ENCODE measurements at places on chromosomes 1 and 21.

DNA sequence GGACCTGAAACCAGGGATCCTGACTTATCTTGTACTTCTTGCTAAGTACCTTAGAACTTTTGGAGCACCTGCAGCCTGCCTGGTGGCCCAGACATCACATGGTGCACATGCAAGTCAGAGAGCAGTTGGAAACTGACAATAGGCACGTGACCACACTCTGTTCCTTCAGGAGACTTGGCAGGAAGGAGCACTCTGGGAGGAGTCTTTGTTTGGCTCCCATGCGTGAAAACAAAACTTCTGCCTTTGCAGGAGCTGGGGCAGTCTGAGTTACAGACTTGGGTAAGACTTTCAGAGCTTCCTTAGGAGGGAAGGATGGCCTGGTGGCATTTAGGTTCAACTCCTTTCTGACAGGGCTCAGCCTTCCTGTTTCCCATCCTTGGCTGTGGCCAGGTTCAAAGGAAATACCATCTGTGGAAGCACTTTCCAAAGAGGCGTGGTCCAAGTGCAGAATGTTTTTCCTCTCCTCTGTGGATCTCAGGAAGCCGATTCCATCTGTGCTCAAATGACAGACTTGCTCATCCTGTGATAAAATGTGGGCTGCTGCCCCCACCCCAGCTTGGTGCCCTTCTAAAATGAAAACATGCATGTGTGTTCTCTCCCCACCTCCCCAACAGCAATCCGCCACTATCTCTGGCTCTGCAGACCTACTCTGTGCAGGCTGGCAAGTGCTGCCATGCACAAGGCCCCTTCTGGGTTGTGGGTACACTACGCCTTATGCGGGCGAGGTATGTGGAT is 14.1 kb upstream of the ZNF436 start:
- no peak for DNase-seq

GRCh38 chr1:203544978-203545816 is 51.2 kb downstream of the OPTC start:
- DNase-seq = no peak

DNA sequence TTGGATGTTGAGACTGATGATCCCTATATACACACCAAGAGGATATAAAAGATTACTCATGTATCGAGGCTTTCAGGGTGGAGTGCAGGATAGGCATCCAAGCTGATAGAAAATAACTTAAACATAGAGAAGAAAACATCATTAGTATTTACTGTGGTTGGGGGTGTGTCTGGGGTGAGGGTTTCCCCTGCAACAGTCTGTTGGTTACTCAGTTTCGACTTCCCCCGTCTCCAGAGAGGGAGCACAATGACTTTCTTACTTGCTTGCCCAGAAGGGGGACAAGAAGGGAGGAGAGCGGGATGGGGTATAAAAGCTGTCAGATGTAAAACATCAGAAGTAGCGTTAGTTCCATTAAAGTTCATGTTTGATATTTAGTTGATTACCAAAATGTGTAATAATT is 717.4 kb upstream of the ZP4 start:
- no peak for DNase-seq

- no peak for DNase-seq
These were observed 58.8 kb downstream of the CAPZB start for GRCh38 chr1:19426294-19427086.

DNA sequence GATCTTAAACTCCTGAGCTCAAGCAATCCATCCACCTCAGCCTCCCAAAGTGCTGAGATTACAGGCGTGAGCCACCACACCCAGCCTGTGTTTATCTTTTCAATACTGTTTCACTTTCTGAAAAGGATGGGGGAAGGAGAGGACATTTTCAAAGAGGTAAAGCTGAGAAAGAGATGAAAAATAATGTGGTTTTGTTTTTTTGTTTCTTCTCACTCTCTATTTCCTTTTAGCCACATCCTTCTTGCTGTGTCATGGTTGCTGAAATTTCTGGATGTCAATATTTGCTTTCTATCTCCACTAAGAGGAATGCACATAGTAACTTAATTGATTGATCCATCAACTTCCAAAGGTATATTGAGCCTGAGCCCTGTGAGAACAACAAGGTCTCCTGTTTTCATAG is 6.4 kb upstream of the C1orf21 start:
- no peak for DNase-seq

DNA sequence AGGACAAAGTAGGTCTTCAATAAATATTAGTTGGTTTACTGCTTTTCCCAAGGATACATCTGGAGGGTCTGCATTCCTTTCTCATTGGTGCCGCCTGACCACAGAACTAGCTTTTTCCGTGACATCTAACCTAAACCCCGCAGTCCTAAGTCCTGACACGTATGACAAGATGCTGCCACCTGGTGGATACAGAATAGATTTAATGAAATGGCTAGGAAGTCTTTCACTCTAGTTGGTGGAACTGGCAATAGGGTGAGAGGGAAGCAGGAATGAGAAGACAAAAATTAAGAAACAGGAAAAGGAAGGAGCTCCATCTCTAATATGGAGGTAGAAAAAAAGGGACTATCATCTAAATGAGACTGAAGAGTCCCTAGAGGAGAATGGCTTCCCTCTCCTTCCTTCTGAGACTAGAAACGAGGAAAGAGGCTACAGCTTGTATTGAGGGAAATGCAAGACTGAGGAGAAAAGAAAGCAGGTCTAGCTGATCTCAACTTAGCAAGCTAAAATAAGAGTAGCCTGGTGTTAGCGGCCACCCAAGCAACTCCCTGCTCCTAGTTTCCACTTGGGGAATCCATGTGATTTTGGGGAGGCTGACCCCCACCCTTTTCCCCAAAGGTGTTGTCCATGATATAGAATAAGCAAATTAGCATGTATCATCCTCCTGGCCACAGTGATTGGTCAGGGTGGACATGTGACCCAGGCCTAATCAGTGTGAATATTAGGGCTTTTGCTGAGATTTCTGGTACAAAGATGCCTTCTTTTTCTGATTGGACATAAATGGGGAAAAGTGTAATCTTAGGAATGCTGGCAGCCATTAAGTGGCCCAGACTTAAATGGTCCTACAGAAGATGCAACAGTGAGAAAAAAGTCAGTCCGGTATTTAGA is 5.9 kb downstream of the RFX5 start:
- DNase-seq = no peak

- DNase-seq = no peak
These were observed 12.3 kb upstream of the OTUD3 start for GRCh38 chr1:19869929-19870328.

- DNase-seq = no peak
These were observed at the start of gene S100A16 for GRCh38 chr1:153612755-153613331. TSS of gene S100A16 (minus strand) at chr1:153613137. CDS start at chr1:153608151, 4,986 bp downstream.

DNA sequence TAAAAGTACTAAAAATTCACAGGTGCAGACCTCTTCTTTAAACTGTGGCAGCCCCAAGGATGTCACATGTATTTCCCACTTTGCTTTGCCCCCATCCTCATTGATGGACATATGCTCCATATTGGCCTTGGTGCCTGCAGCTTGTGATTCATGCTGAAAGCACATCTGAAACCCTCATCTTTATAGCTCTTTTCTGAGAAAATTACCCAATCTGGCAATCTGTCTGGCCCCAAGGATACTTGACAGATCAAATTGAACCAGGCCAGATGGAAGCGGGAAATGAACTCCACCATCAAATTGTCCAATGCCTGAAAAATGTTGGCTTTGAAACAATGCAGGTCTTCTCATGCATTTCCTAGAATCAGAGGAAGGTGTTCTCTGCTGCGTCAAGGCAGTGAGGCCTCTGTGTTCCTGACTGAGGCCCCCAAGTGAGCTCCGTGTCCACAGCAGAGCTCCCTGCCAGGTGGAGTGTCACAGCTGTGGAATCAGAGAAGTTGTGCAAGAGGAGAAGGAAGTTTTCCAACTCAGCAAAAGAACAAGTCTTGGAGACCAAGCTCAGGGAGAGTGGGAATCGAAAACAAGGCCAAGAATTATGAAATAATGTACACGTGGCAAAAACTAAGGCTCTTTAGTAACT is 323.7 kb downstream of the PLPP3 start:
- DNase-seq = no peak

GRCh38 chr1:107609808-107610207 is 355.2 kb downstream of the VAV3 start:
- DNase-seq = no peak

- DNase-seq = no peak
These were observed 664.4 kb downstream of the MATN1 start for GRCh38 chr1:30058970-30059369.

DNA sequence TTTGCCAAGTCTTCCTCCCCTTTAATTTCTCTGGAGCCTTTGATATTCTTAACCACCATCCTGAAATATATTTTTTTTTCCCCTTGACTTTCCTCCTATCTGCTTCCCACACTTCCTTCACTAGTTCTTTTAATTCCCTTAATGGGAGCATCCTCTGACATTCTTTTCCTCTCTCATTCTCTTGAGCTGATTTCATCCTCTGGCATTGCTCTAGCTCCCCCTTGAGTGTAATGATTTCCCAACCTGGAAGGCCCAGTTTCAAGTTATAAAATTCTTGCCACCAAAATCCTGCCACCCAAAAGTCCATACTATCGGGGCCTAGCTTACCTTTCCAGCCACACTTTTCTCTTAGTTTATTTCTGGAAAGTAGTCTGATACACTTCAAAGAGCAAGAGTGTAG is 39.5 kb upstream of the UBE2U start:
- DNase-seq = no peak

GRCh38 chr1:8930116-8930515 is 15.6 kb upstream of the CA6 start:
- DNase-seq = no peak

DNA sequence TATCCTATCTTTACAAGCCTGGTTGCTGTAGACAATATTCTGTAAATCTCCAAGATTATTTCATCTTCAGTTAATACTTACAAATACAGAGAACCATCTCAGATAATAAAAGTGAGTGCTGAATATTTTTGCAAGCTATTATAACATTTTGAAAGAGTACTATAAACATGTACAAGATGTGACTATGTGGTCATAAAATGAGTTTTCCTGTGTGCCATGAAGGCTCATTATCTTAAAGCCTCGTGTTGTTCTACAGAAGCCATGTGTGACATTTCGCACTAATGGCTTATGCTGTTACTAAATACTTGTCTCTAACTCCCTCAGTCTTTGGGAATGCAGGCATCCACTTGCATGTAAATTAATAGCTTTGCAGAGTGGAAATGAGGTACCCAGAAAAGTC is 48.3 kb downstream of the SAMSN1 start:
- no peak for DNase-seq

GRCh38 chr1:36122062-36123030 is 2.7 kb downstream of the COL8A2 start:
- no peak for DNase-seq

- no peak for DNase-seq
These were observed 144.8 kb downstream of the ST6GALNAC3 start for GRCh38 chr1:76219366-76219818.

DNA sequence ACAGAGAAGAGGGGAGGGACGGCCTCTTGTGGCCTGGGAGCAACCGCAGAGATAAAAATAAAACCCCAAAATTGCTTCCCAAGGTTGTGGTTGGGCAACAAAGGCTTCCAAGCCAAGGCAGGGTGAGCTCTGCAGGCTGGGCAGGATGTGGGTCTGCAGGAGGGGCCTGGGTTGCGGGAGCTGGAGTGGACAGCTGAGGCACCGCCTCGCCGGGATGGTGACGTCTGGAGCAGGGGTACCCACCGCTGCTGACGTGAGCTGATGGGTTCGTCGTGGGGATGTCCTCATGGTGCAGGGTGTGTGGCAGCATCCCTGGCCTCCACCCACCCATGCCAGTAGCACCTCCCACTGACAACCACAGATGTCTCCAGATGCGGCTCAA is 3.7 kb downstream of the AURKAIP1 start:
- DNase-seq = peak; percentile 92

DNA sequence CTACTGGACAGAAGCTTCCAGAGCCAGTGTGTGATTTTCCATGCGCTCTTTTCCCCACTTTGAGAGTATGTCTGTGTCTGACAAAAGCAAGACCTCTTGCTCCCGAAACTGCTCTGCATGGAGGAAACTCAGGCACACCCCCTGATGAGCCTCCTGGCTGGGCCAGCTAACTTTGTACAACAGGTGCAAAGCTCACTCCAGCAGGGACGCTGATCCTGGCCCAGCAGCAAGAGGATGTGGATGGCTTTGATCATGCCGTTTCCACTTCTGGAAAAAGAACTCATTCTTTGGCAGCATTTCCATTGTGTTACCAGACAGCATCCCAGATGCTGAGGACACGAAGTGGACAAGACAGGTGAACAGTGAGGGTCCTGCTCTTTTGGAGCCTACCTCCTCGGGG is 103.1 kb downstream of the TLR5 start:
- no peak for DNase-seq

GRCh38 chr1:100036718-100037655 is 67.2 kb downstream of the SLC35A3 start:
- no peak for DNase-seq

GRCh38 chr1:24323281-24323680 is 4.1 kb downstream of the GRHL3 start:
- DNase-seq = no peak

DNA sequence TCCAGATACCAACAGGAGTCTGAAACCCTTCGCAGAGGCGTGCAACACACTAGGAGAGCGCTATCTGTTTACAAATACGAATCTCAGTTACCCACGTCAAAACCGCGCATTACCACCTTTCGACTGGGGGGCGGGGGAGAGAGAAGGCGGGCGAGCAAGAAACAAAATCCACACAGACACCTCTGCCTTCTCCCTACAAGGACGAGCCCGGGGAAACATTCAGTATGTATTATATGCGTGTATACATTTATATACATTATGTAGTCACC is 722 bp downstream of the TUT4 start:
- DNase-seq = peak; percentile 84

DNA sequence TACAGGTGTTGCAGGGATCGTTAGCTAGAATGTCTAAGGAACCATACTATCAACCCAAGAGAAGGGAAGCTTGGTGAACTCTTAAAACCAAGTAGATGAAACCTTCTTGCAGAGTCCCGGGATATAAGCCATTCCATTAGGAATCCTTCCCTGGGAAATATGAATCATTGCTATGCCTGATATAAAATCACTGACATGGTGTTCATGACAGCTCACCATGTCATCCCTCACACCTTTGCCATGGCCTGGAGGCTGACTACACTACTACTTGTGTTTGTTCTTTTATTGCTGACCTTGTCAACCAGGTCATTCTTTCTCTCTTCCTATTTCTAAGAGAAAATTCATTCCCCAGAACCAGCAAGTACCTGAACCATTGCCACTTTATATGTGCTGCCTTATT is 12.1 kb downstream of the ST6GALNAC3 start:
- no peak for DNase-seq

DNA sequence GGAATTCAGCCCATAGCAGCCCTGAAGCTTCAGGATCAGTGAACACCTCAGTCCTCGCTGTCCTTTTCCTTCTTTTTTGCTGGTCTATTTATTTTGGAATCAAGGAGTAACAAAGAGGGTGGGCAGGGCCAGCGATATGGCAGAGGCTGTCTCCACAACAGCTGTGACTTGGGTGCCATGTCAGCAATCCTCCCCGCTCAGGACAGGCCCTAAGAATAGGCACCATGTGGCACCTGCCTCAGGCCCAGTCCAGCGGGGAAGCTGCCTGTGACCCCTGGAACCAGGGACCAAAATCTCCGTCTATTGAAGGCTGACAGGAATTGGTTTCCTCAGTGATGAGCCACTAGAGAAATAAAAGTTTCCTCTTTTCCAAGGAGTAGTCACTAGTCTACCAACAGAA is 58.6 kb upstream of the TNR start:
- DNase-seq = no peak

GRCh38 chr1:25222606-25223005 is 9.7 kb downstream of the SYF2 start:
- no peak for DNase-seq

Data from naive thymus-derived CD8-positive, alpha-beta T cell (primary cell).